ENCODE measurements at places on chromosomes 13 and 19.

- no peak for DNase-seq
Observed at GRCh38 chr19:38742296-38742695, 2.0 kb downstream of the CAPN12 start.

GRCh38 chr19:58380037-58380661 is 681 bp downstream of the ZNF837 start:
- DNase-seq, result peak; percentile 53

- DNase-seq, result no peak
Observed at GRCh38 chr13:39281539-39282150, 243.4 kb downstream of the NHLRC3 start.

GRCh38 chr19:58397533-58398037 is 2.1 kb downstream of the RNF225 start:
- DNase-seq, result no peak

GRCh38 chr13:66992183-66992582 is 238.0 kb downstream of the PCDH9 start:
- no peak for DNase-seq

DNA sequence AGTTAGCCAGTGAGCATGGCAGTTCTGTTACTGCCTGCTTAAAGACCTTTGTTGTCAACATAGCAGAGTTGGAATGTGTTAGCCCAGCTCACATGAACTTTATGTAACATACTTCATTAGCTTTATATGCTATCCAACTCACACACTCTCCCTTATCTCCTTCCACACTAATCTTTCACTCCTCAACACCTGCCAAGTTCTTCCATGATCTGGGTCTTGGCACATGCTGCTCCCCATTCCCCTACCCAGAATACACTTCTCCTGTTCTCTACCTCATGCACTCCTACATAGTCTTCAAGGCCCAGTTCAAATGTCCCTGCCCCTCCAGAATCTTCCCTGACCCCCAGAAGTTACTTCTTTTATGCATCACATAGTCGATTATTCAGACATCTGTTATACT is 179.3 kb downstream of the KATNAL1 start:
- no peak for DNase-seq

DNA sequence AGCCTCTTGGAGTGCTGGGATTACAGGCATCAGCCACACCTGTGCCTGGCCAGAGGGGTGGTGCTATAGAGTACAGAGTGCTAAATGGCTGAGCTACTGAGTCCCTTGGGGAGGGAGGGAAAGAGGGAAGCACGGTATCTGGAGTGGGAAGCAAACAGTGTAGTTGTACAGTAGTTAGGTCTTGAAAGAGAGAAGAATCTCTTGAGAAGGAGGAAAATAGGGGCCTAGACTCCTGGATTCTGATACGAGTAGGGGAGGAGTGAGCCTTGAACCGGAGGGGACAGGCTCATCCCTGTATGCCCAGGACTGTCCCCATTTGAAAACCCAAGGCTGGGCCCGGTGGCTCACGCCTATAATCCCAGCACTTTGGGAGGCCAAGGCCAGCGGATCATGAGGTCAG is 5.1 kb downstream of the MYADM start:
- no peak for DNase-seq

GRCh38 chr13:24199016-24199415 is 38.5 kb downstream of the SPATA13 start:
- DNase-seq, result no peak

GRCh38 chr13:94178625-94179244 is 300.7 kb downstream of the DCT start:
- DNase-seq, result peak; percentile 29

DNA sequence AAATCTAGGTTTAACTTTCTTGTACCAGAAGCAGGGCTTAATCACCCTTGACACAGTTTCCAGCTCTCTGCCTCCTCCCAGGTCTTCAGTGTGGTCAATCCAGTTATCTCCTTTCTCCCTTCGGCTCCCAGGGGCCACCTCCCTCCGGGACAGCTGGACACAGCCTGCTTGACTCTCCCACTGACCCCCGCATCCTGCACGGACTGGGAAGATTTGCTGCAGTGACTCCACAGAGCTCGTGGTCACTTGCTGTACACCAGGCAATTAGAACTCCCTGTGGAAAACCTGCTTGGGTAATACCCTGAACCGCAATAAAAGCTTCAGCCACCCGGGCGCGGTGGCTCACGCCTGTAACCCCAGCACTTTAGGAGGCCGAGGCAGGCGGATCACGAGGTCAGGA is 116.5 kb downstream of the NUFIP1 start:
- DNase-seq, result no peak

- DNase-seq, result peak; percentile 84
Observed at GRCh38 chr19:15836330-15837220, 21.1 kb upstream of the OR10H1 start.

GRCh38 chr13:89363144-89363543 is 1692.0 kb downstream of the SLITRK5 start:
- DNase-seq, result no peak

DNA sequence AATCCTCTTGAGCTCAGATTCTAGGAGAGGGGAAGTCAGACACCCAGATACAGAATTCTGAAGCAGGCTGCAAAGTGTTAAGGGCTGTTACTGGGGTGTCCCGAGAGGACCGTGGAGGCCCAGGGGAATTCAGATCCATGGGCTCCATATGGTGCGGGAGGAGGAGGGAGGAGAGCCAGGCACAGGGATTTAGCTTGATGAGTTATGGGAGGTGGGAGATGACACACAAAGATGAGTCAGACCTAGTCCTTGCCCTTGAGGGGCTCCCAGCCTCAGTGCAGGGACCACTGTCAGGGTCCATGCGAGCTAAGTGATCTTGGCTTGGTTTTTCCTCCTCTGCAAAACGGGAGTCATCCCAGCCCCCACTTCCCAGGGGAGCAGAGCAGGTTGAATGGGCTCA is 14.4 kb upstream of the GIPR start:
- no peak for DNase-seq

DNA sequence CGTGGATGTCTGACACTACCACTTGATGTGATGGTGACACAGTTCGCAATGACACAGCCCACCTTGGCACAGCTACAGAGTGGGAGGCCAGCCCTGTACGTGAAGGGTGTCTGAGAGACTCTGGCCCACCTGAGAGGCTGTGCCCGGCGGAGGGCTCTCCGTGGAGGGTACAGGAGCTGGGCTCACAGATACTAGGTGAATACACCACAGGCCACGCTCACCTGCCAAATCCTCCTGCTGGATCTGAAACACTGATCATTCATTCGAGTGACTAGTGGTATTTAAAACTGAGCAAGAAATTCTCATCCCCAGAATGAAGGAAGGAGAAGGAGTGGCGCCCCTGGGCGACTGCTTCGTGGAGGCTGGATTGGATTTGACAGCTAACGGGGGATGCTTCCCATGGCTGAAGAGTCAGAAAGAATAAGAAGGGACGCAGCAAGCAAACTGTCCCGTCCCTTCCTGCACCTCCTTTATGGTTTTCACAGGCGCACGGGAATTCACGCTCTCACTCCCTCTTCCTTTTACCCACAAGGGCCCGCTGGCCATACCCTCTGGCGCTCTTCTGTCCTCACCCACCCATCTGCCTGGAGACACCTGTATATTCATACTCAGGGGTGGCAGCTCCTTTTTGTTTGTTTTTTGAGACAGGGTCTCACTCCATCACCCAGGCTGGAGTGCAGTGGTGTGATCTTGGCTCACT is 25.0 kb downstream of the CEBPG start:
- DNase-seq, result no peak

DNA sequence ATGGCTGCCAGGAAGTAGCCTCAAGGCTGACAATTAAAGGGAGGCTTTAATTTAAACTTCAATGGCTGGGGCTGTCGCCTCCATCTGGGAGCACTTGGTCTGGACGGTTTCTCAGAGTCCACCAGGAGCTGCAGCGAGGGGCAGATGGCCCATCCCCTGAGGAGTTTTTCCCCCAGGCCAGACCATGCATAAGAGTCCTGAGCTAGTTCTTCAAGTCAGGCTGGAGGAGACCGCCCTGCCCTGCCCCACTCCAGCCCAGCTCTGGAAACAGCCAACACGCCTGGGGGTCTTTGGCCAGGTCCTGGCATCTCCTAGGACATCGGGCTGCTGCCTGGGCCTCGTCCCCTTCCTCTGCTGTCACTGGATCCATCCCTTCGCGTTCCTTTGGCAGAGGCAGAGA is 5.3 kb upstream of the ACTN4 start:
- DNase-seq, result no peak

DNA sequence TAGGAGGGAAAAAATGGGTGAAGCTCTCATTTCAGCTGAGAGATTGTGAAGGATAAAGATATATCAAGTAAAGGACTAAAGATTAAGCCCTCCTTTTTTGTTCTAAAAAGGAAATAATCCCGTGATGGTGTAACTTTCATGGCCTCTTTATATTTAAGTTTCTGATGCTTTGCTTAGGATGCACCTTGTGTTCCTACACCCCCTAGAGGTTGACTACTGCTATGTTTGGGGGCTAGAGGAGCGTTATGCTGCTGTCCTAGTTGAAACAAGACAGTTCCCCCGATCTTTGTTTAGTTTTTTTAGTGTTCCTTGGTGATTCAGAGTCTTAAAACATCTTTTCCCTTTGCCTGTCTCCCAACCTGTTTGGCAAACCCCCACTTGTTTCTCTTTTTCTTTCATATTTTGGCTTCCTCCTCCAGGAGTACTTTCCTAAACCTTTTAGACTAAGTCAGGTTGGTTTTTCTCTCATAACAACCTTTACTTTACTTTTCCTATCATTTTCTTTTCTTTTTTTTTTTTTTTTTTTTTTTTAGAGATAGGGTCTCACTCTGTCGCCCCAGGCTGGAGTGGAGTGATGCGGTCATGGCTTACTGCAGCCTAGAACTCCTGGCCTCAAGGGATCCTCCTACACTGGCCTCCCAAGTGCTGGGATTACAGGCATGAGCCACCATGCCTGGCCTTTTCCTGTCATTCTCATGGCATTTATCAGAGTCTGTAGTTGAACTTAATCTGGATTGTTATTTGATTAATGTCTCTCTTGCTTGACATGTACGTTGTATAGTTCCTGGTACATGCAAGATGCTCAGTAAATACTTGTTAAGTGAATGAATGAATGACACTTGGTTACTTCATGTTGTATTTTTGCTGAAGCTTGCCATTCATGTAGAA is 2.8 kb downstream of the UBA2 start:
- DNase-seq, result peak; percentile 22

DNA sequence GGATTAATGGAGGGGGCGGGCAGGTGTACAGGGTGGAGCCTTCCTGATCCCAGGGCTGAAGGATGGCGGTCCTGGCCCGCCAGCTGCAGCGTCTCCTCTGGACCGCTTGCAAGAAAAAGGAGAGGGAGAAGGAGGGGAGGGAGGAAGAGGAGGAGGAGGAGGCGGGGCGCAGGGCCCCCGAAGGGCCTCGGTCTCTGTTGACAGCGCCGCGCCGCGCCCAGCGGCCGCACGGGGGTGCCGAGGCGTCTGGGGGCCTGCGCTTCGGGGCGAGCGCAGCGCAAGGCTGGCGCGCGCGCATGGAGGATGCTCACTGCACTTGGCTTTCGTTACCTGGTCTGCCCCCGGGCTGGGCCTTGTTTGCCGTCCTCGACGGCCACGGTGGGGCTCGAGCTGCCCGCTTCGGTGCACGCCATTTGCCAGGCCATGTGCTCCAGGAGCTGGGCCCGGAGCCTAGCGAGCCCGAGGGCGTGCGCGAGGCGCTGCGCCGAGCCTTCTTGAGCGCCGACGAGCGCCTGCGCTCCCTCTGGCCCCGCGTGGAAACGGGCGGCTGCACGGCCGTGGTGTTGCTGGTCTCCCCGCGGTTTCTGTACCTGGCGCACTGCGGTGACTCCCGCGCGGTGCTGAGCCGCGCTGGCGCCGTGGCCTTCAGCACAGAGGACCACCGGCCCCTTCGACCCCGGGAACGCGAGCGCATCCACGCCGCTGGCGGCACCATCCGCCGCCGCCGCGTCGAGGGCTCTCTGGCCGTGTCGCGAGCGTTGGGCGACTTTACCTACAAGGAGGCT is at the start of gene PPM1N:
Gene PPM1N, plus strand, starts transcription at position 33 of the 785 bp plus-strand sequence. Its CDS starts 30 bp downstream, at position 63.
- DNase-seq, result no peak

DNA sequence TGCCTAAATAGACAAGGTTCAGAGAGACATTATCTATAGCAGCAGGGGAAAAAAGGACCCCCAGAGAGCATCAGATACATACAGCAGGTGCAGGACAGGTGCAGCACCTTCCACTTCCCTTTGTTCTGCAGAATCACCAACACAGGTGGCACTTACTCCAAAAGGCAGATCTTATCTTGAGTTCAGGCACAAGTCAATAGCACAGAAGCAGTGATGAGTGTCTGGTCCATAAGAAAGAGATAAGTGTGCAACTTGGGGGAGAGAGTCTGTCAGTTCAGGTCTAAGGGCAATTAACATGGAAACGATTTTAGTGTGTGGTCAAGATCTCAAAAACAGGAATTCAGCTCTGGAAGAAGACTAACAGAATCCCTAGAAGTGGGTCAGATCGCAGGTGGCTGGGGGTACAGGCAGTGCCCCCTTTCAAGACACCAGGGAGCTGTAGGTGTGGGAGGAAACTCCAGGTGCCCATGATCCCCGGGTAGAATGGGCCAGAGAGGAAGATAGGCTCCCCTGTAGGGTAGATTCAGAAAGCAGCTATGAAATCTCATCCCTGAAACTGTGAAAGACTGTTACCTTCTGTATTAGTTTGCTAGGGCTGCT is 40.6 kb downstream of the TNFSF11 start:
- DNase-seq, result peak; percentile 21

- no peak for DNase-seq
Observed at GRCh38 chr19:47529018-47529742, 14.3 kb upstream of the NAPA start.

DNA sequence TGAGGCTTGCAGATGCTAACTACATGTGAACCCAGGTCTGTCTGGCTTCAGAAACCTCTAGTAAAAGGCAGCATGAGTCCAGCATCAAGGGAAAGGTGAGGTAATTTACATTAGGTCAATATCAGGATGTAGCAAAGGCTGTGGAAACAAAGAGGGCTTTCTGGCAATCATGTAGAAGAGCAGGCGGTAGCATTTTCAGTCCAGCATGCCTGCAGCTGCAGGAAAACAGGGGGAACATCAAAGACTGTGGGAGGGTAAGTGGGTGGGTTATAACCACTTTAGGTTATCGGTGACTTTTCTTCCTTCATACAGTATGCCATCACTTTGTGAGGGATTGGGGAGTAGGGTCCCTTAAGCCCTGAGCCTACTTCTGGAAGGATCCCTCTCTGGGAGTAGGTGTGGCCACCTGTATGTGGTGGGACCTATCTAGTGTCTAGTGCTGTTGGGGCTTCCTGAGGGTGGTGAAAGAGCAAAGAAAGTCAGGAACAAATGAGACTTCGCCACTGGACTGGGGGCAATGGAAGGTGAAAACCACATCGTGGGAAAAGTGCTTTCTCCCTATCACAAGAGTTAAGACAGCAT is 10.8 kb downstream of the SUGP2 start:
- DNase-seq, result no peak

DNA sequence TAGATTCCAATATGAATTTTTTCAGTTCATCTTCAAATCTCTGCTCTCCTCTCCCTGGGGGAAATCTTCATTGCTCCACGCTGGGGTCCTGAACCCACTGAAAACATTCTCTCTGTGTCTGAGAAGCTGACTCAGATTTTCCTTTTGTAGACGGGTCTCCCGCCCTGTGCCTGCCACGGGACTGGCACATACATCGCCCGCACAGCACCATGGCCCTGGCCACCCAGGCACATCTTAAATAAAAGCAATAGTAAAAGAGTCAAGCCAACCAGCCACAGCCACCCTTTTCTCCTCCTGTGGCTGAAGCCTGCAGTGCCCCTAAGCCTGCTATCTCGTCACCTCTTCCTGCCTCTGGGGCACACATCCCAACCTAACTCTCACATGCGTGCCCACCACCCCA is 301.2 kb downstream of the ZNF536 start:
- DNase-seq, result no peak

- no peak for DNase-seq
Observed at GRCh38 chr13:77042566-77043177, 15.7 kb upstream of the FBXL3 start.

Data from NCI-H748 treated with DMSO at 0.1 percent for 48 hours (cell line).